ENCODE measurements at places on chromosomes 11 and 22. TPM values are rescaled to one million over a fixed set of nuclear protein-coding genes. Genes with fewer than 3 reads are reported as not detected.
A peak's percentile ranks its signal among the peaks of the same experiment; 100 is the strongest.

GAL3ST1 gene
- 11.4 TPM for total RNA-seq

GRCh38 chr22:46963672-46964545, 201.5 kb downstream of the TBC1D22A start:
- no peak for DNase-seq

GRCh38 chr11:38345286-38345685, 1747.2 kb upstream of the RAG2 start:
- DNase-seq, result no peak

DNA sequence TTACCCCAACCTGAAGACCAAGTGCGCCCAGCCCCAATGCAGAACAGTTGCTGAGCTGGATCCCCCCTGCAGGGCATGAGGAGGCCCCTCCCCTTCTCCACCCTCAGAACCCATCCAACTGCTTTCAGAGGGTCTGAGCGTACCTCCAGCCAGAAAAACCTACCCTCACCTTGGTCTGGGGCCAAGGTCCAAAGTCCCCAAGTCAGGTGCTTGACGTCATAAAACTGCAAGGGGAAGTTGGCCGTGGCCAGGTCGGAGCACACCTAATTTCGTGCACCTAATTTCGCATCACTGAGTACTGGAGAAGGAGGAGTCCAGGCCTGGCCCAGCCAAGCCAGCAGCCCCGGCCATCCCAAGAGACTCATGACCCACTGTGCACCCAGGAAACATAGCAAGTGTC, 289.8 kb downstream of the CTTN start:
- no peak for DNase-seq

HIPK3 gene
- 26.9 TPM for total RNA-seq

LDHAL6A gene
- not detected for total RNA-seq

DNA sequence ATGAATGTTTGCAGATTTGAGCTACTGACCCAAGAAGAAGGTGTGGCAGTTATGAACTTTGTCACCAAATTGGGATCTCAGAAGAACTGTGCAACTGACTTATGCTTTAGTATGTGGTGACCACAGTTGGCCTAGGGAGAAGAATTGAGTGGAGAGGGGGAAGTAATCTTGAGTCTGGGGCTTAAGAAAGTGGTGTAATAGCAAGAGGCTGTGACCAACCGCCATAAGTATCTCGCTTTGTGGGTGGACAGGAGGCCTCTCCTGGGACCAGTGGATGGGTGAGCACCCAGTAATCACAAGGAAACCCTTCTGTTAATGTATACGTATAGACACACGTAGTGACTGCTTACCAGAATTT, 12.7 kb upstream of the IL10RA start:
- no peak for DNase-seq

RANGAP1 gene
- total RNA-seq, result 251 TPM

DNA sequence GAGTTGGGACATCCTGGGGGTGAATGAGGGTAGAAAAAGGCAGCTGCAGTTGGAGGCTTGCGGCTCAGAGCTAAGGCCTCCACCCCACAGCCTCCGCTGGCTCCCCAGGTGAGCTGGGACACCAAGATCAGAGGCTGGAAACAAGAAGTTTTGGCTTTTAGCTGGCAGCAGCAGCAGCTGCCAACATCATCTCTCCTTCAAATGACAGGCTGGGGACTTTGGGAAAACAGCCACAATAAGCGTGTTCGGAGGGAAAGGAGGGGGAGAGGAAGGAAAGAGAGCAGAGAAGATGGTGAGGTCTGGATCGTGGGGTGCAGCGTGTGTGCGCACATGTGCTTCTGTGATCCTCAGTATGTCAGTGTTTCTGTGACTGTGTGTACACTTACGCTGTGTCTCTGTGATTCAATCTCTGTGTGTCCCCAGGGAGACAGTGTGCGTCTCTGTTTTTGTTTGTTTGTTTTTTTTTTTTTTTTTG, 62.0 kb upstream of the RASD2 start:
- no peak for DNase-seq

EHF gene
- total RNA-seq, result 17.1 TPM

DNA sequence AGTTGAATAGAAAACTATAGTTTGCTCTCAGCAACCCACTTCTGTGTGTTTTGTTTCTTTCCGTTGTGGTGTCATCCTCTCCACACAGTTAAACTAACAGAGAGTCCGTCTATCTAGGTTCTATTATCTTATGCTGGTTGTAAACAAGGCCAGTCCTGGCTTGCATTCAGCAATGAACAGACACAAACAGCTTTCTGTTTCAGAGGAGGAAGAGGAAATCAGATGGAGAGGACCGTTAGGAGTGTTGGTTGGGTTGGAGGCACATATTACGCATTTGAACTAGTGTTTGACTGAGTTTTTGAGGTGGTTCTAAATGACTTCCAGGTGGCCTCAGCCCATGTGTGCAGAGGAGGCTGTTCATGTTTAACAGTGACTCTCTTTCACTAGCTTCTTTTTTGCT, 129.5 kb upstream of the SORL1-AS1 start:
- no peak for DNase-seq

DNA sequence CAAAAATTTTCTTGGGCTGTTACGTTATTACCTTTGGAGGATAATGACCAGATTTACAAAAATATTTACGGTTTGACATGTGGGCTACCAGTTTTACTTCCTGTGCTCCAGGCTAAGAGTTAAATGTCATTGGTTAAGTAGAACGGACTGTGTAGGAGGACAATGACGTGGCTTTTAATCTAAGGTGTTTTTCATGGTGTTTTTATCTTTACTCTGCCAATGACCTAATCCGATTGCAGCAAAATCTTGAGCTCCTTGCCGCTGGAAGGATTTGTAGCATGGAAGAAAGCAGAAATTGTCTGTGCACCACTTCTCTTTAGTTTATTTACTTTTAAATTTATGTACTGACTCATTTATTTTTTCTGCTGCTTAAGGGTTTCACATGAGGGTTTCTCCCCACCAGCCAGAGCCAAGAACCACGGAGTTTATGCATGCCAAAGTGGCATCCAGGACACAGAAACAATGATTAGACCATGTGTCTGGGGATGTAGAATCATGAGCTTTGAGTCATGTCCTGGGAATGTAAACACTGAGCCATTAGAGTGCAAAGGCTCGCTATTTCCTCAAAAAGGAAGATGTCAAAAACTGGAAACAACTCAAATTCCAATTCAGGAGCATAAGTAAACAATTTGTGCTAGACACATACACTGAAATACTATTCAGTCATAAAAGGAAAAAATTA, 1.9 kb upstream of the CARD16 start:
- DNase-seq, result peak; percentile 95

KDM4D gene
- total RNA-seq, result 1.8 TPM

LARGE1 gene
- 18.3 TPM for total RNA-seq

GRCh38 chr11:29024386-29024785, 916.2 kb downstream of the METTL15 start:
- DNase-seq, result no peak

GRCh38 chr11:64400102-64400501, 41.1 kb downstream of the RPS6KA4 start:
- DNase-seq, result no peak

GRCh38 chr22:31789803-31790202, 36.0 kb downstream of the DEPDC5 start:
- DNase-seq, result no peak

DNA sequence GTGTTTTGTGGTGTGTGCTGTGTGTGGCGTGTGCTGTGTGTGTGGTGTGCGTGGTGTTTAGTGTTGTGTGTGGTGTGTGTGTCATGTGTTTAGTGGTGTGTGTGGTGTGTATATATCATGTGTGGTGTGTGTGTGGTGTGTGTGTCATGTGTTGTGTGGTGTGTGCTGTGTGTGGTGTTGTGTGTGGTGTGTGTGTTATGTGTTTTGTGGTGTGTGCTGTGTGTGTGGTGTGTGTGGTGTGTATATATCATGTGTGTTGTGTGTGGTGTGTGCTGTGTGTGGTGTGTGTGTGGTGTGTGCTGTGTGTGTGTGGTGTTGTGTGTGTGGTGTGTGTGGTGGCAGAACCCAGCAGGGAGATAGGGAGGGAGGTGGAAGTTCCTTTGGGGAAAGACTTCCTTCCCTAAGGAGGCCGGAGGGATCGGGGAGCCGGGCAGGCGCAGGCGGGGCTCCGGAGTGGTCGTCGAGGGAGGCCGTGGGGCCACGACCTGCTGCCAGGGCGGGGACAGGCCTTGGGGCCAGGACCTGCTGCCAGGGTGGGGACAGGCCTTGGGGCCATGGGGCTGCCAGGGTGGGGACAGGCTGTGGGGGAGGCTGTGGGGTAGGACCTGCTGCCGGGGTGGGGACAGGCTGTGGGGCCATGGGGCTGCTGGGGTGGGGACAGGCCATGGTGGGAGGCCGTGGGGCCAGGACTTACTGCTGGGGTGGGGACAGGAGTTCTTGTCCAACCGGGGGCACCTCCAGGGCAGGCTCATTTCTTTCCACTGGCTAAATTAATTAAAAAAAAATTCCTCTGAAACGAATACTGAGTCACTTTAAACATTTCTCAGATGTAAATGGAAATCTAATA, 15.2 kb downstream of the PIM3 start:
- no peak for DNase-seq

GRCh38 chr11:34002420-34002819, 49.1 kb upstream of the CAPRIN1 start:
- no peak for DNase-seq

GRCh38 chr11:22558664-22559063, 67.0 kb downstream of the FANCF start:
- DNase-seq, result no peak

GRCh38 chr22:32706149-32706548, 95.4 kb upstream of the TIMP3 start:
- no peak for DNase-seq

MMP26 gene
- not detected for total RNA-seq

- no peak for DNase-seq
Measured at GRCh38 chr22:23212061-23213021, 32.0 kb downstream of the BCR start.

DNA sequence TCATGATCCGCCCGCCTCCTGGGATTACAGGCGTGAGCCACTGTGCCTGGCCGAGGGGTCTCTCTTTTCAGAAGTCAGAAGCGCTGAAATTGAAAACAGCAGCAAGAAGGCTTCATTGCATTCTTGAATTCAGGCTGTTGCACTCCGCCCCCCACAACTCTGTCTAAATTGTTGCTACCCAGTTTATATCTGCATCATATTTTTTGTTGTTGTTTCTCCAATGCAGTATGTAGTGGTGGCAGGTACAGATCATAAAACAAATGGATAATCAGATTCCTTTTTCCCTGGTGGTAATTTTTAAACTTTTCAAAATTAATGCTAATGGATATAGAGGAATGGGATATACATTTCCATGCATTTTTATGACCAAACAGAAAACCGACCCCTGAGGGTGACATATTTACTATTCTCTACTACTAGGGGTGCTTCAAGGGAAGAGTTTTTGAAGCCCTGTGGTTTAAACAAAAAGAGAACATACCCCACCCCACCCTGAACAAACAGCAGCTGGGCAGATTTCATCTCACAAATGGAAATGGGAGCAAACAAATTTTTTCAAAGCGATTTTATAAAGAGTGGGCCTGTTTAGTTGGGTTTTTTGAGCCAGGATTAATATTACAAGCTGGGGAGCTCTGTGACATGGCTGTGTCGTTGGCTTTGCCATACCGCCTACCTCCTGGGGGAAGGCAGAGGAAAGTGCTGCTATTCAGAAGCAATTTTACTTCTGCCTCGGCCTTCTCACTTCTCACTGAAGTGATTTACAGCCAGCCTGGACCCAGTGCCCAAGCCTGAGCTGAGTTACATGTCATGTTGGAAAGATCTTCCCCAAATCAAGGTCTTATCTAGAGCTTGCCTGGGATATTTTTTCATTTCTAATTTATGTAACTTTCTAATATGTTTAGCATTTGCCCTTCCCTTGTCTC, 16.0 kb upstream of the TMA7B start:
- DNase-seq, result no peak

DNA sequence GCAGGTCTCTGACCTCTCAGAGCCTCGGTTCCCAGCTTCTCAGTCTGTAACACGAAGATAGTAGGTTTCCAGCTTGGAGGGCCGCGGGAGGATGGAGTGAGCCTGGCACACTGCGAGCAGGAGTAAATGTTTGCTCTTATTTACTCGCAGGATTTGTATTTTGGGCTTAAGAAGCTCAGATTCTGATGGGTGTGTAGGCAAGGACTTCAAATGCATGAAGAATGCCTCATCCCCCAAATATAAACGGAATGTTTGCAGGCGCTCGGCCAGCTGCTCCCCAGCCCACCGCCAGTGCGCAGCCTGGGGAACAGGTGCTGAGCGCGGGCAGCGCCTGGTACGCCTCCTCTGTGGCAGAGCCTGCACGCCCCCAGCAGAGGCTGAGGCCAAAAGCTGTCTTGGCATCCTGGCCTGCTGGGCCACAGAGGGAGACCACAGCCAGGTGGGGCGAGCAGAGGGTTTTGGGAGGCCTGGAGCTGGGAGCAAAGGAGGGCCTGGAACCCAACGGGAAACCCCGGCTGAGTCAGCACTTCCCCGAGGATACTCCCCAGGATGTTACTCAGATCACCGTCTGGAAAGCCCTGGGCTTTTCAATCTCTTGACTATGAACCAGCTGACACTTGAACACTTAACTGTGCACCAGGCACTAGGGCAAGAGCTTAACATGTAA, 9.4 kb downstream of the EHD1 start:
- no peak for DNase-seq

- DNase-seq, result no peak
Measured at GRCh38 chr11:73577496-73577917, 20.4 kb downstream of the FAM168A start.

- DNase-seq, result no peak
Measured at GRCh38 chr22:50399751-50400331, 56.7 kb downstream of the PPP6R2 start.
